ENCODE measurements at places on chromosomes 2 and 18. TPM values are rescaled to one million over a fixed set of nuclear protein-coding genes. Genes with fewer than 3 reads are reported as not detected.
A peak's percentile ranks its signal among the peaks of the same experiment; 100 is the strongest.

Gene OLA1
- 221 TPM for polyA plus RNA-seq

Gene TGFBRAP1
- polyA plus RNA-seq, result 9.5 TPM

Gene ARL6IP6
- 40.9 TPM for polyA plus RNA-seq

Gene ABHD1
- polyA plus RNA-seq, result 0.33 TPM

Gene MYO7B
- polyA plus RNA-seq, result 0.73 TPM

Gene ERFE
- 3.6 TPM for polyA plus RNA-seq

Gene REG1B
- not detected for polyA plus RNA-seq

Gene MBP
- polyA plus RNA-seq, result 14.0 TPM

Gene PMS1
- 25.9 TPM for polyA plus RNA-seq

Gene CDK5R2
- not detected for polyA plus RNA-seq

Gene SPP2
- polyA plus RNA-seq, result not detected

Gene RGPD8
- polyA plus RNA-seq, result 2.1 TPM

Gene KCNS3
- 5.5 TPM for polyA plus RNA-seq

Gene DUSP2
- polyA plus RNA-seq, result 7.3 TPM

Gene ZSCAN30
- 35.7 TPM for polyA plus RNA-seq

Gene DLGAP1
- 2.0 TPM for polyA plus RNA-seq

Gene TBC1D8
- 27.4 TPM for polyA plus RNA-seq

- DNase-seq, result no peak
Observed at GRCh38 chr2:83459456-83459855, 999.6 kb downstream of the SUCLG1 start.

- no peak for DNase-seq
Observed at GRCh38 chr2:15797231-15797938, 143.0 kb upstream of the MYCN start.

DNA sequence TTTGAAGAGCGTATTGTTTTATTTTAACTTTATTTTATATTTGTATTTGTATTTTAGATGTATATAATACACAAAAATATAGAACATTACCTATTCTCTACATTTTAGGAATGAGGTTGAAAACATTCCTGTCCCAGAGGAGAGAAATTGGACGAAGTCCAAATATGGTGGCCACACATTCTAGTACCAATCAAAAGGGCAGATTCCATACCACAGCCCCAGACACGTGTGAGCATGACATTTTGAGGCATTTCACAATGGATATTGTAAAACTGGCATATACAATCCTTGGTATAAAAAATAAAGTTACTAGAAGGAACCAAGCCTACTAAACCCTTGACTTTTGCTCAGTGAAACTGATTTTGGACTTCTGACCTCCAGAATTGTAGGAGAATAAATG, 50.6 kb downstream of the C2orf76 start:
- DNase-seq, result no peak

DNA sequence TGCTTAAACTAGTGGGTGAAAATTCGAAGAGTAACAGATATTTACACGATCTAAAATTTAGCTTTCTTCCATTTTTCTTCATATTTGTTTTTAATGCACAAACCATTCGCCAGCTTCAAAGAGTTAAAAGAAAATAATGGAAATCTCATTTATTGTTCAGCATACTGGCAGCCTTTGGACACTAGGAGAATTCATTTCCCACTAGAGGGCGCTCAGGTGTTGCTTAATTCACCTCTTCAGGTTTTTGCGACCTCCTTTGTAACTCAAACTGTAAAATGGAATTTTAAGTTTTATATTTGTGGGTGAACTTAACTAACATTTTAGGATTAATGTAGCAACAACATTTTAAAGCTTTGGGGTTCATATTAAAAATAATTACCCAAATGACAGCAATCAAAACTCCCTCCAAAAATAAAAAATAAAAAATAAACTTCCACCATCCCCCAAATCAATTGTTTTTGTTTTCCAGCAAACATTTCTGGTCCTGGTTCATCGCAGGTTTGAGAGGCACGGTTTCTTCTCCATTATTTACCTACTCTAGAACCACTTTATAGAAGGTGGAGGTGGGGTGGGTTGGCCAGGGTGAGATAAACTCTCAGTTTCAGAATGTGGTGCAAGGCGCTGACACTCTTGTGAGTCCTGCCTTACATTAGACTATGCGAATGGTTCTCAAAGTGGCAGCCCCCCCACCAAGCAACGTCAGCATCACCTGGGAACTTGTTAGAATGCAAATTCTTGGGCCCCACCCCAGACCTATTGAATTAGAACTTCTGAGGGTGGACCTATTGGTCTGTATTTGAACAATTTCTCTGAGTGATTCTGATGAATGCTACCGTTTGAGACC, 24.7 kb upstream of the PNPT1 start:
- DNase-seq, result peak; percentile 75

DNA sequence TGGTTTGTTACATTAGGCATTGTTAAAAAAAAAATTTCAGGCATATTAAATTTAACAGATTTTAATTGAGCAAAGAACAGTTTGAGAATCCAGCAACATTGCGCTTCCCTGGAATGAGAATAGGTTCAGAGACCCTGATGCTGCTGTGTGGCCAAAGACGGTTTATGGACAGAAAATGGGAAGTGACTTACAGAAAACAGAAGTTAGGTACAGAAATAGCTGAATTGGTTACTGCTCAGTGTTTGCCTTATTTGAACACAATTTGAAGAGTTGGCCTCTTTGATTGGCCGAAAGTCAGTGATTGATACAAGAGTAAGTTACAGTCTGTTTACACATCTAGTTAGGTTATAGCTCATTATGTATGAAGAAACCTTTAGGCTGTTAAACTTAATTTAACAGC, 6.0 kb upstream of the NEDD4L start:
- DNase-seq, result no peak

DNA sequence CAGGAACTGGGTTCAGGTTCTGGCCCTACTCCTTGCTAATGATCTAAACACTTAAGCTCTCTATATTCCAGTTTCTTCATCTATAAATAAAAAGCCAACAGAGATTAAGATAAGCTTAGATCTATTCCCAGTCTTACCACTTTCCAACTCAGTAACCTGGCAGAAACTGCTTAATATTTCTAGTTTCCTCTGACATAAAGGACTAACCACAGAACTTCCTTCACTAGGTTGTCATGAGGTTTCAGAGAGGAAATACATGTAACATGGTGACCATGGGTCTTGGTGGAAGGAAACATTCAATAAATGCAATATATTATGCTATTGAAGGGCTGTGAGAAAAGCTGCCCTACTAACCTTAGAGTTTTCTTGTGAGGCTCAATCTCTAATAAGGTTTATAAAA, 114.4 kb upstream of the PDE1A start:
- DNase-seq, result no peak

DNA sequence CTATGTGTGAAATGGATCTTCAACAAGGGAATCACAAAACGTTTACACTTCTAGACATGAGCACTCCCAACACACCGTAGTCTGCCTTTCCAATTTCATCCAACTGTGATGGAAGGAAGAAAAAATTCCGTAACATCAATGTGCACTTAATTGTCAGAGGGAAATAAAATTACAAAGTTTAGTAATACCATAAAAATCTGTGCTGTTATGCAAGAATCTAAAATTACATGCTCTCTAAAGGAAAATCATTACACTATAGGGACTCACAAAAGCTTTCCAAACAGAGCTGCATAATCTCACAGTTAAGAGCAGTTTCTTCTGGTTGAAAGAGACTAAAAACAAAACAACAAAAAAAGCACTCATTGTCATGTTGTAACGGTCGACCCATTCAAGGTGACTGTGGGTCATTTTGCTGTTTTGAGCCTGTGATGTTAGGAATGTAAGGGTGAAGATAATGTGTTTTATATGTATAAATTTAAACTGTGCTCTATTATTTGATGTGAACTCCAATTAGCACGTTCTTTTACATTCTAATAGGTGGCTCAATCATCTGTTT, 698.0 kb downstream of the TDRD15 start:
- DNase-seq, result peak; percentile 67

- no peak for DNase-seq
Observed at GRCh38 chr2:200614249-200614648, 28.4 kb downstream of the AOX1 start.

GRCh38 chr2:22600156-22600555, 784.8 kb upstream of the KLHL29 start:
- no peak for DNase-seq

DNA sequence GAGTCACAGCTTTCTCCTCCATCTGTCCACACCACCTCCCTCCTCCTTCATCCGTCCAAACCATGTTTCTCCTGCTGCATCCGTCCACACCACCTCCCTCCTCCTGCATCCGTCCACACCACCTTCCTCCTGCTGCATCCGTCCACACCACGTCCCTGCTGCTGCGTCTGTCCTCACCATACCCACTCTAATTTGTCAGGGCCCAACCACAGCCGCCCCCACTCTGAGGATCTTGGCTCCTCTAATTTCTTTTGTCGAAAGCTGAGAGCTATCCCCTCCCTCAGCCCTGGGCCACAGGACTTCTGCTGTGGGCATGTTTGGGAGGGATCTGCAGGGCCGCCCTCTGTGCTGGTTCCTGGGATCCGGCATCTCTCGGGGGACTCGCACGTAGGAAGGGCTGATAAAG, 67.4 kb downstream of the TPO start:
- no peak for DNase-seq

DNA sequence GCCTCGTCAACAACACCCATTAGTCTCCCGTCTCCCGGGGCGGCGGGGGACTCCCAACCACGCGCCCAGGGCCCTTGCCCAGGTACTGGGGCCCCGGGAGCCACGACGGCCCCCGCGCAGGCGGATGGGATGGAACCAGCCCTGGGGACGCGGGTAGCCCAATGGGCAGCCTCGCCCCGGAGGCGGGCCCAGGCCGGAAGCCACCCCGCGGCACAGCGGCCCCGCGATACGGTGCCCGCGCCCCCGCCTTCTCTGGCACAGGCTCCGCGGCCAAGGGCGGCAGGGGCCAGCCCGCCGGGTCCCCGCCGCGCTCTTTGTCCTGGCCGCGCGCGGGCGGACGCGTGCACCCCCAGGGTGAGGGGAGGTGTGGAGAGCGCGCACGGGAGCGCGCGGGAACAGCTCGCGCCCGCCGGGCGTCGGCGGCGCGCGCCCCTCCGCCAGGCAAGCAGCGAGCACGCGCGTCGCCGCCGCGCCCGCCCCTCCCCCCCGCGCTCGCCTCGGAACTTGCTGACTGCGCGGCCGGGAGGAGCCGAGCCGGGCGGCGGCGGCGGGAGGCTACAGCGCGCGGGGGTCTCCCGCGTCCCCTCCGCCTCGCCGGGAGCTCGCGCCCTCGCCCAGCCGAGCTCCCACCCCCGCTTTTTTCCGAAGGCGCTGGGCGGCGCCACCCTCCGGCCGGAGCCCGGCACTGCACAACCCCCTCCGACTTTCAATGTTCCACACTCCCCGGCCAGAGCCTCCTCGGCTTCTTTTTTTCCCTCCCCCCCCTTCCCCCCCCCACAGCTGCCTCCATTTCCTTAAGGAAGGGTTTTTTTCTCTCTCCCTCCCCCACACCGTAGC, at the start of gene UBE2E3:
TSS of gene UBE2E3 (plus strand) at position 500 of the 837 bp plus-strand sequence. CDS start 1,438 bp downstream, outside the sequence.
- peak; percentile 78 for DNase-seq

DNA sequence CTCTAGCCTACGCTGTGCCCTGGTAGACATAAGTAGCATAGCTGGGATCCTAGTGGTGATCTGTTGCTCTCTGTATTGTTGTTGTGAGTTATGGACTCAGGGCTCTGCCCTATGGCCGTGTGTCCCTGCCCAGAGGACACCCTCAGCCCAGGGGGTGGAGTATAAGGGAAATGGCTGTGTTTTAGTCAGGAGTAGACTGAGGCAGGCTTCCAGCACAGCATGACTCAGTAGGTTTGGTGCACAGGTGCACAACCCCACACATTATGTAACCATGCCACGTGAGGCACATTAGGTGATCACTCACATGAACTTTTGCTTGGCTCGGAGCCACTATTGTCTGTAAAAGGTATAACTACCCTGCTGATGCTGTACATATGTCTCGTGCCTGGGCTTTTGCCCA, 59.9 kb upstream of the PEX13 start:
- DNase-seq, result no peak

DNA sequence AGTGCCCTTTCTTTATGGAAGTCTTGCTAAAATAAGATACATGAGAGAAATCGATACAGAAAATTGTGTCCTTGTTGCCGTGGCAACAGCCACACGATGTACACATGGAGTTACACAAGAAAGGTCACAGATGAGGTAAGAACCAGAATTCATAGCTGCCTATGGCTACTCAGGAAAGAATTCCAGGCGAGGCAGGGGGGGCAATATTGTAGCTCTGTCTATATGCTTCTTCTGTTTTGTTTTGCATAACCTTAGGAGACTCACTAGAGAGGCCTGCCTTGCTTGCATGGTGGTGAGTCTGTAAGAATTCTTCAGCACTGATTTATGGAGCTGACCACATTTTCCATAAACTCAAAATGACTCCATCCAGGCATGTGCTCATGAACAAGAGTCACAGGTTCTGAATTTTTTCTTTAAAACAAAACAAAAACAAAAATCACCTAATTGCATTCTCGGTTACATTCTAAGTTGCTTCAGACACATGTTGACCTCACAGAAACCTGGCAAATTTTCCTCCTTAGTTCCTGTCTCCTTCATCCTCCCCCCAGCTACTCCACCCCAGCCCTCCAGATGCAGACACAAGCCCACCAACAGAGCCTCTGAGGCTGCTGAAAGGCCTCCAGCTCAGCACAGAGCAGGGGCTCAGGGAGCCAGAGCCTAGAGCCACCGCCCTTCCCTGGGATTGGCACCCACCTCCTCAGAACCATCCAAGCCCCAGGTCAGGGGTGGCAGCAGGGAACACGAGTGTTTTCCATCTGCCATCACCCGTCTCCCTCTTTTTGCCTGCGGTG, 183.5 kb downstream of the ANTXR1 start:
- peak; percentile 56 for DNase-seq

GRCh38 chr2:200453853-200454534, 55.9 kb downstream of the KCTD18 start:
- DNase-seq, result no peak

DNA sequence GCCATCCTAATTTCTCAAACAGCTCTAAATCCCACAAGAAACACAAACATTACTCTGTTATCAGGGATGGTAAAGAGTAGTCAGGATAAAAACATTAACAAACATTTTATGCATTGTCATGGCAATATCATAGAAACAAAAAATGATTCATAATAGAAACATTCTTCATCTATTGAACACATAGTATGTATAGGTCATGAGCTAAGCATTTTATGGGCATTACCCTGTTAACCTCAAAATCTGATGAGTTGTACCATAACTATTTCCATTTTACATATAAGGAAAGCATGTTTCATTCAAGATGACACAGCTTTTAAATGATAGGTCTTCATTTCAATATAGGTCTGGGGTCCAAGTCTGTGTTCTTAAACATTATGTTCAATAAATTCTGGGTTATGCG, 344.9 kb downstream of the RND3 start:
- peak; percentile 84 for DNase-seq

- DNase-seq, result peak; percentile 11
Observed at GRCh38 chr2:38935568-38936172, 46.0 kb downstream of the ARHGEF33 start.

DNA sequence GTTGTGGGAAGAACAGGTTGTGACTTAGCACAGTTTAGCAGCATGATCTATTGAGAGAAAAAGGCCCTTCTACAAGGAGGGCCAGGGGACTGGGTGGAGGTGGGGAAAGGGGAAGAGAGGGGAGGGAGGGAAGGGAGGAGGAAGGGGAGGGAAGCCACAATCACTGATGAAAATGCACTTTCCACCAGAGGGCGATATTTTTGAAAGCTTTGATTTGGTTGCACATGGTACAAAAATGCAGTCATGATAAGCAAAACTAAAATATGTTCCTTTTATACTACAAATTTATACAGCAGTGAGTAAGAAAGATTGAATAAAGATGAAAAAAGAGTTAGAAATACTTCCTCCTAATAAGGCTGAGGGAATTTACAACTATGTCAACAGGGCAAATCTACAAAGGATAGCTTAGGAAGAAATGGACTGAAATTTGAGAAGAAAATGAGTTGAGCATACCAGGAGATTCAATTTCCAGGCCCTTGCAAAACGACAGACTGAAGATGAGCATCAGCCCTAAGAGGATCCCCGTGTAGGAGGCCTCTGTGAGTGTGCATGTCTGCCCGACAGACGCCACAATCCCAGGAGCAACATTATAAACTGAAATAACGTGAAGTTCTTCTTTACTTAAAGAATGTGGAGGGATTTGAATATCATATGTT, 17.2 kb downstream of the SH3YL1 start:
- DNase-seq, result peak; percentile 45

Data from muscle of back (tissue), 13 donors.